ENCODE measurements at places on chromosomes 1 and 21.

GRCh38 chr1:106944721-106945120, 111.8 kb upstream of the PRMT6 start:
- DNase-seq, result no peak

DNA sequence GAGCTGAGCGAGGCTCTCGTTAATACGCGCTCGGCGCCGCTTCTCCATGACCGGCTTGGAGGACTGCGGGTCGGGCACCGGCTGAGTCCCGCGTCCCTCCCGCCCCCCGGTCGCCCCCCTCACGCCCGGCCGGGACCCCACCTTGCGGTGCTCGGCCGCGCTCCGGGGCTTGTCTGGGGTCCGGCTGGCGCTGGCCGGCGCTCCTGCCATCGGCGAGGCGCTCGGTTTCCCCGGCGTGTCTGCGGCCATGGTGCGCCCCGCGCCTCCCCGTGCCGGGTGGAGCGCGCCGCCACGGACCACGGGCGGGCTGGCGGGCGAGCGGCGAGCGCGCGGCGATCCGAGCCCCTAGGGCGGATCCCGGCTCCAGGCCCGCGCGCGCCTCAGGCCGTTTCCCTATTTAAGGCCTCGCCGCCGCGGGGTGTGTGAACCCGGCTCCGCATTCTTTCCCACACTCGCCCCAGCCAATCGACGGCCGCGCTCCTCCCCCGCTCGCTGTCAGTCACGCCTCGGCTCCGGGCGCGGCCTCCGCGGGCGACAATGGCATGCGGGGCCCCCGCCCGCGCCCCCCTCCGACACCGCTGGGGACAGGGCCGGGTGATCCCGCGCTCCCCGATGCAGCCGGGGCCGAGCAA, at the start of gene HES4:
Gene HES4, minus strand, starts transcription at position 373 of the 632 bp plus-strand sequence. Its CDS starts 124 bp downstream, at position 249.
- DNase-seq, result peak; percentile 74

- no peak for DNase-seq
Measured at GRCh38 chr1:100627054-100627716, 89.2 kb downstream of the GPR88 start.

GRCh38 chr1:177817937-177818875, 151.7 kb downstream of the SEC16B start:
- DNase-seq, result no peak

DNA sequence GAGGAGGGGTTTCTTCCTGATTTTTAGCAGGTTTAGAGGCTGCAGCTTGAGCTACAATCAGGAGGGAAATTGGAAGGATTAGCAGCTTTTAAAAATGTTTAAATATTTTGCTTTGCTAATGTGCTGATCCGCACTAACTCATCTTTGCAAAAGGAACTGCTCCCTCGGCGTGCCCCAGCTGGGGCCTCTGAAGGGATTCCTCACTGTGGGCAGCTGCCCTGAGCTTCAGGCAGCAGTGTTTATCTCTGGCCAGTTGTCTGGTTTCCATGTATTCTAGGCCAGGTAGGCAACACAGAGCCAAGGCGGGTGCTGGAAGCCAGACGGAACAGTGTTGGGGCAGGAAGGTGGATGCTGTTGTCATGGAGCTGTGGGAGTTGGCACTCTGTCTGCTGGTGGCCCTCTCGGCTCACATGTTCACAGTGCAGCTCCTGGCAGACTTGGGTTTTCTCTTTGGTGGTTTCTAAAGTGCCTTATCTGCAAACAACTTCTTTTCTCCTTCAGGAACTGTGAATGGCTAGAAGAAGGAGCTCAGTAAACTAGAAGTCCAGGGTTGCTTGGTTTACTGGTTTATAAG, 18.9 kb downstream of the NECAP2 start:
- no peak for DNase-seq

GRCh38 chr1:1442069-1442770, 6.7 kb downstream of the VWA1 start:
- no peak for DNase-seq

GRCh38 chr1:206684478-206685333, at the start of gene MAPKAPK2:
Gene MAPKAPK2 (plus strand): TSS chr1:206684905. CDS start chr1:206685230, 325 bp downstream.
- DNase-seq, result no peak

DNA sequence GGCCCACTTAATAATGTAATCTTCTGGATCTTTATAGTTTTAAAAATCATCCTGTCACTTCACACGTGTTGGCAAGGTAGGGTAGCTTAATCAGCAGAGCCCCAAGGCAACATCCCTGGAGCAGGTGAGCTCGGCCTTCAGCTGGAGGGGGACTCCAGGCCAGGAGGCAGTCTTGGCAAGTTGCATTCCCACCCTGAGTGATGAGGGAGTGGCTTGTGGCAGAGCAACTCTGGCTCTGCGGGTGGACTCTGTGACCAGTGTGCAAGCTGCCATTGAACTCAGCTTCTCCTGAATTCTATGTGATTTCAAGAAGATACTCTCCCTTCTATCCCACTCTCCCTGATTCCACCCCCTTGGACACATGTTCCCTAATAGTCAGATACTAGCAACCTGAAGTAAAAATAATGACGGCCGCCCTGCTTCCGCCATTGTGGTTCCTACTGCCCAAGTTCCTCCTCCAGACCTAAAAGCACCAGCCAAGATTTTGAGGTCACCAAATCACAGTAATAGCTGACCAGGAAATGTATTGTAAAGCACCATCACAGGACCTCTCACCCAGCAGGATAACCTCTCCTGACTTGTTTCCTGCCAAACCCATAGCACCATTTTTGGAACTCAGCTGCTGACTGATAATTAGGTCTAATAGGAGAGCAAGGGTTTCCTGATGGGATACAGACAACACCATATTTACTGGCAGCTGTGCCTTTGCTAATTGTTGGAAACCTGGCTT, 11.5 kb upstream of the LYST start:
- DNase-seq, result no peak

- no peak for DNase-seq
Measured at GRCh38 chr1:210857146-210857663, 276.7 kb downstream of the KCNH1 start.

GRCh38 chr1:147612366-147612765, 58.0 kb downstream of the ACP6 start:
- DNase-seq, result no peak

GRCh38 chr1:20351911-20352701, 61.4 kb downstream of the VWA5B1 start:
- no peak for DNase-seq
